Fibroblast of the conjunctiva (primary cell): ENCODE measurements at places on chromosomes 11 and 22.

GRCh38 chr11:20617346-20618005, 18.1 kb downstream of the SLC6A5 start:
- DNase-seq = no peak

DNA sequence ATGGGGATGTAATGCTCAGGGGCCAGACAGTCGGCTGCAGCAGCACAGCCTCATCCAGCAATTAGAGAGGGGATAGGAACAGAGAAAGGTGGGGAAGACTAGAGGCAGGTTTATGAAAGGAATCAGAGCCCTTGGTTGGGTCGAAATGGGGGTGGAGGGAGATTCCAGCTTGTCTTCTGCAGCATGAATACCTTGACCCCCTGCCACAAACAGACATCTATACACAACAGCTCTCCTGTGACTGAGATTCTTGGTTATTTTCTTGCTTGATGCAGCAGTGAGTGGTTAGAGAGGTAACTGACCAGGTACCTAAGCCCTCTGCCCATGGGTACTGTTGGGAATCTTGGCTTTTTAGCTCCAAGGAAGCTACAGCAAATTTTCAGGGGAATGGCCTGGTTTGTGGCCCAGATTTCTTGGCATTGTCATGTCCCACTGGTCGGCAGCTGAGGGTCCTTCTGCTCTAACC, at the start of gene TRIM49D1:
TRIM49D1 (minus strand) TSS at position 51 of the 466 bp plus-strand sequence. CDS start 4,535 bp downstream, outside the sequence.
- DNase-seq = no peak

DNA sequence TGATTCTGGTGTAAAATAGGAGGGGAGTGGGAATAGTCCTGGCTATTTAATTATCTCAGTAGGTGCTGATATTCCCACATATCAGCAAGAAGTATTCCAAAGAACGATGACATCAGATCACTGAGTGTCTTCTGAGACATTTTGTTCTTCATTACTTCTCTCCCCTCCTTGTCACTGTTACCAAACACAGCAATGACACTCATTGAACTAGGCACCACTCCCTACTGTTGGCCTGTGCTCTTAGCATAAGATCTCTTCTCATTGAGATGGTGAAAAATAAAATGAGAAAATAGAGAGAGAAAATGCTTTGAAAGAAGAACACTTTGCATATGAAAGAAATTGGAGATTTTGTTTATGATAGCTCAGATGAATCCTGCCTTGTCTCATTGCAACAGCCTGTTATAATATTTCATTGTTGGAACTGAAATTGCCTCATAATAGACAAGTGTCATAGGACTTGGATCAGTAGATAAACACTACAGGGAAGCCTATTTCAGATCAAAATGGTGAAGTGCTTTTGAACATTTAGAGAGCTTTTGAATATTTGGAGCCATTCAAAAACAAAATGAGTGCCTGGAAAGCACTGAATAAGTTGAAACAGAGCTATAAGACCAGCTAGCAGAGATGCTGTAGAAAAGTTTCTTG, 11.3 kb upstream of the ETS1 start:
- DNase-seq = no peak

GRCh38 chr22:49592780-49593501, 234.7 kb downstream of the BRD1 start:
- DNase-seq = no peak

- DNase-seq = no peak
Observed at GRCh38 chr11:102168481-102168880, 58.2 kb downstream of the YAP1 start.
